Stimulated activated CD4-positive, alpha-beta T cell treated with anti-CD3 and anti-CD28 coated beads, Interleukin-4, amount 100 ng/mL, for 1 hour (primary cell): ENCODE measurements at places on chromosomes 2 and 18.

DNA sequence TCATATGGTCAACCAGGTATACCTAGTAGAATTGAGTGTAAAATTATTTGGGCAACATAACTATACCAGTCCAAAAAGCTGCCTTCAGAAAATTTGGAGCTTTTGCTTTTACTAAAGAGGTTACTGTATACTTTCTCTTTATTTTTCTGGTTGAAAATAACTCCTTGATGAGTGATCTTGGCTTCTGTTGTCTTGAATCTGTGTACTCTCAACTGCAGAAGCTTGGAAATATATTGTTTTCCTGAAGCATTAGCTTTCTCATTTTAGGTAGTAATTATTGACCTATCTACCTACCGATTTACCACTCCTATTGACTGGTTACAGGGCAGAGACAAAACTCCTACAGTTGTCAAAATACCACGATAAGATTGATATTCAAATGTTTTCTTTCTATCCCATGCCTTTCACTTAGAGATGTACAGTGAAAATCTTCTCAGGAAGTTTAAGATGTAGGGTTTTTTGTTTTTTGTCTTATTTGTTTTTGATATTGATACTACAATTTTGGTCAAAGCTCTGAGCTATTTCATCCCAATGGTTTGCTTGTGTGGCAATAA is 35.7 kb upstream of the DLX1 start:
- no peak for DNase-seq

DNA sequence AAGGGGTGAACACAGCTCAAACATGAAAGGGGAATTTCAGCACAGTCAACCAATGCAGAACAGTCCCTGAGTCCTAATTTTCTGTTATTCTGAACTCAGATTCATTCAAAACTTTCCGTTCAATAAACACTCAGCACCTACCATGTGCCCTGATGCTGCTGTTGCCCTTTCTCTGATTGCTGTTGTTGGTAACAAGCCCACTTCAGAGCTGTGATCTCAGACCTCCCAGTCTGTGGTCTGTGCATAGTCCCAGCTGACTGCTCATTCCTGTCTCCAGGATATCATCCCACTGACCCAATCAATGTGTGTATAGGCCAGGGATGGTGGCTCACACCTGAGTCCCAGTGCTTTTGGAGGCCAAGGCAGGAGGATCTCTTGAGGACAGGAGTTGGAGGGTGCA is 82.7 kb upstream of the SLC35G4 start:
- DNase-seq: no peak

DNA sequence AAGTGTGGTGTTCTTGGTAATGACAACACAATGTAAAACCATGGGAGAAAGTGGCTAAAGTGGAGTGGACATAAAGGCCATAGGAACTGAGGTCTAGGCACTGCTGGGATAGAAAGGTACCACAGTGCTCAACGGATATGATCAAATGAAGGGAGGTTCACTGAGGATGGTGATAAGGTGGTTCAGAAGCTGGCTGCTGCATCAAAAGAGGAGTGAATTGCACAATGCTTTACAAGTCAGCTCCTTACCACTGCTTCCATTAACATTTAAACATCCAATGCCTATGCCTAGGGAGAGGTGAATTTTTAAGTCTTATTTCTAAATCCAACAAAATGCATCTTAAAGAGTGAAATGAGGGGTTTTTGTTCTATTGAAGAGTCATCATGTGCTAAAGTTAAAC is 100.1 kb upstream of the ITGB6 start:
- DNase-seq: no peak

DNA sequence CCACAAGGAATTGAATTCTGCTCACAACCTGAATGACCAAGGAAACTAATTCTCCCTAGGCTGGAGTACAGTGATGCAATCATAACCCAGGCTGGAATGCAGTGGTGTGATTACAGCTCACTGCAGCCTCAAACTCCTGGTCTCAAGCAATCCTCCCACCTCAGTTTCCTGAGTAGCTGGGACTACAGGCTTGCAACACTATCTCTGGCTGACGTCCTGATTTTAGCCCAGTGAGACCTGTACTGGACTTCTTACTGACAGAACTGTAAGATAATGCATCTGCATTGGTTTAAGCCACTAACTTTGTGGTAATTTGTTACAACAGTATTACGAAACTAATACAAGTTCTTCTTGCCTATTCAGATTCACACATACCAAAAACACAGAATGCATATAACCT is 9.5 kb upstream of the KDSR start:
- no peak for DNase-seq

DNA sequence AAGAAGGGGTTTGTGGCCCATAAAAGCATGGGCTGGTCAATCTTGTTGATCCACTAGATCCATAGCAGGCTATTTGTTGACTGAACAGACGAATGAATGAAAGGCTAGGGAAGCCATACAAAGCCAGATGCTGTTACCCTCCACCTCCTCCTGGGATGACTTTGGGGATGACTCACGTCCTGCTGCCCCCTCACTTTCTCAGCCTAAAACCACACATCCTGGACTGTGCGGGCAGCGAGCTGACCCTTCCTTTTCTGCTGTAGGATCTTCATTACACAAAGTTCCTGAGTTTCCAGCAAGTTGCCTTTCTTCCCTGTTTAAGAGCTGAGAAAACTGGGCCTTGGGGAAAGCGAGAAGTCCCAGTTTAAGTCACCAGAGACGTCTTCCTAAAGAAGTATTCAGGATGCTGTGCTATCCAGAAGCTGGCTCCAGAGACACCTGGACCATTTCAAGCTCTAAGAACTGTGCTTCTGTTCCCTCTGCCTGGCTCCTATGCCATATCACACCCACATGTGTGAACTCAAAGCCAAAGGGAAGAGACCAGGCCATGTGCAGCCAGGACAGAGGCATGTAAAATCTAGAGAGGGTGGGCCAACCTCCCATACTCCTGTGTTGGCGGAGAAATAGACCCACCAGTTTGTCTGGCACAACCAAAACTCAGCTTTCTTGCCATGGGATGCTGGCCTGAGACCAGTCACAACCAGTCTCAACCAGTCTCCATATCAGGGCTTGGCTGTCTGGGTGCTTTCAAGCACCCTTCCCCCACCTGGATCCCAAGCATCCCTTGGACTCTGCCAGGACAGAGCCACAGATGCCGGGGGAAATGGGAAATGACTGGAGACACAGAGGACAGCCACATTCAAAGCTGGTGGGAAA is 4.7 kb upstream of the SLC20A1 start:
- DNase-seq: no peak

GRCh38 chr2:101041413-101041812 is 39.3 kb downstream of the RPL31 start:
- no peak for DNase-seq

DNA sequence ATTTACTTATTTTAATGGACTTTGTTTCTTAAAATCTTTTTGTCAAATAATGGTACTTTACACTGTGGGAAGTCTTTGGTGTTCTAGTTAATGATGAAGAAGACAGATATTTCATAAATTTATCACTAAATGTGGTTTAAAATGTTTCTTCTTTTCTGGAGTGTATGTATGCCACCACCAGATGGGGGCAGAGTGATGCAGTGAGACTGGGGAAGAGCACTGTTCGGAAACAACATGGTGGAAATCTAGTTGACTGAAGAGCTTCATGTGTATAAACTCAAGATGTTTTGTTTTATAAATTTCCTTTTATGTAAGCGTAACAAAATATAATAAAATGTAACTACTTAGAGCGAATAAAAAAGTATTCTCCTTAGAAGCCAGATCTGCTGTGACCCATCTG is 195.1 kb downstream of the KCNE4 start:
- DNase-seq: no peak

GRCh38 chr18:79962311-79962710 is 2.1 kb upstream of the HSBP1L1 start:
- DNase-seq: no peak

- no peak for DNase-seq
Observed at GRCh38 chr2:225998653-225999052, 599.1 kb downstream of the NYAP2 start.

- DNase-seq: peak; percentile 46
Observed at GRCh38 chr2:190533968-190534309, 583 bp downstream of the NEMP2 start.

DNA sequence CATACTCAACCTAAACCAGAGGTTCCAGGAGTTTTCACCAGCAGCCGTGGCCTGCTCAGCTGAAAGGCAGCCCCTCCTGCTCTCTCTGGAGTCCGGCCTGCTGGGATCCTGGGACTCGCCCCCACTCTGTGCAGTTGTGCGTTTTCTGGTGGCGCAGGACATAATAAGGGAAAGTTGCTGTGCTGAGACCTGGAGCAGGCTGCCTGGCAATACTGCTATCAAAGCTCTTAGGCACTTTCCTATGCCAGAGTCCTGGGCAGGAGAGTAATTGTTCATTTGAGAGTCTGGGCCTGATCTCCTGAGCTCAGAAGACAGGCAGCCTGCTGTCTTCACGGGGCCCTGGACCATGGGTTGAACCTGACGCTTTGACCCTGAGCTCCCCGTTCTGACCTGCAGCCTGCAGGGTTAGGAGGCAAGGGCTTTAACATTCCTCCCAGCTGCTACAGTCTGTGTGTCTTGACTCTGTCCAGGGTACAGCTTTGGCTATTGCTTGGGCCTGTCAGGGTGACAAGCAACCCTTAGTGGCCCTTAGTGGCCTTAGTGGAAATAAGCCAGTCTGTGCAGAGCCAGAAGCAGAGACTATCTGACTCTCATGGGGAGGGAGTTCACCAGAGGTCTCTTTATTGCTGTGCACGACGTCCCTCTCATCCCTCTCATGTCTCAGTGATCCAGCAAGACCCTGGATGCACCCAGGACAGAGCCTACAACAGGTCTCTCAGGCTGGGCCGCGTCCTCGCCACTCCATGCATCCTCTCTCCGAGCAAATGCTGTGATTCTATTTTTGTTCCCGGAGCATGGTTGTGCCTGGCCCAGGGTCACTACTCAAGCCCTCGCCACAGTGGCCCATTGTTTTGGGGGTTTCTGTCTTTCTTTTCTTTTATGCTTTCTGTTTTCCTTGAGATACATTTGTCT is 60.6 kb downstream of the ACKR3 start:
- DNase-seq: no peak

DNA sequence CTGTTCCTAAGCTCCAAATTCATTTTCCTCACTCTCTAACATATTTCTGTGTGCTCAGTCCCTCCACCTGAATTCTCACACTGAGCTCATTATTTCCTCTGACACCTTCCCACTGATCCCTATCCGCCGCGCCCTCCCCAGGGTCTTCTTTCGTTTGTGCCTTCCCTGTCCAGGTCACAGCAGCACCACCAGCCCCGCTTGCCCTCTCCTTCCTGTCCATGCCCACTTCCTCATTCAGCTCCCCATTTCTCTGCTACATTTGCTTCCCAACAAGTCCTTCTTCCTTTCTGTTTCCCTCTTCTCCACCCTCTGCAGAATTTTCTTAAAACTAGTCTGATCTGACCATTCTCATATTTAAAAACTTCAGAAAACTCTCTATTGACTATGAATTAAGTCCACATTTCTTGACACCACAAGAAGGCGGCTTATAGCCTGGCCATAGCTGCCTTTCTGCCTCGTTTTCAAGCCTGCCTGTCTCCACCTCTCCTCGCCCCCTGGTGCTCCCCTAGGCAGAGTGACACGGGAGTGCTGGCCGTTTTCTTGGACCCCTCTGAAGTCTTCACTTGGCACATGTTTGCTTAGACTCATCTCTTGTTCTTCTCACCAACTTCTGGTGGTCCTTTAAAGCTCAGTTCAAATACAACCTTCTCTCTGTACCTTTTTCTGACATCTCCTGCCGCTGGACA is 138.7 kb upstream of the BOD1L2 start:
- DNase-seq: no peak

GRCh38 chr2:201261471-201261870 is 1.1 kb downstream of the CASP8 start:
- DNase-seq: peak; percentile 43

GRCh38 chr2:112220186-112220585 is 34.7 kb downstream of the ZC3H8 start:
- DNase-seq: no peak

DNA sequence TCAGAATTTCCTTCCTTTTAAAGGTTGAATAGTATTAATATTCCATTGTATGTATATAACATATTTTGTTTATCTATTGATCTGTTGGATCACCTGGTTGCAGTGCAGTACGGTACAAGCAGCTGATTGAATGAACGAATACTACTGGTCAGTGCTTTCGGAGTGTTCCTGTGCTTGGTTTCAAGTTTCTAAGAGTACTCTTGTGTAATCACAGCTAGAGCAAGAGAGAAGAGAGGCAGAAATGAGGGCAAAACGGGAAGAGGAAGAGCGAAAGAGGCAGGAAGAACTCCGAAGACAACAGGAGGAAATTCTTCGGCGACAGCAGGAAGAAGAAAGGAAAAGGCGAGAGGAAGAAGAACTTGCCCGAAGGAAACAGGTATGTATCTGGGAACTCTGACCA is 40.3 kb upstream of the KCNJ13 start:
- DNase-seq: no peak

DNA sequence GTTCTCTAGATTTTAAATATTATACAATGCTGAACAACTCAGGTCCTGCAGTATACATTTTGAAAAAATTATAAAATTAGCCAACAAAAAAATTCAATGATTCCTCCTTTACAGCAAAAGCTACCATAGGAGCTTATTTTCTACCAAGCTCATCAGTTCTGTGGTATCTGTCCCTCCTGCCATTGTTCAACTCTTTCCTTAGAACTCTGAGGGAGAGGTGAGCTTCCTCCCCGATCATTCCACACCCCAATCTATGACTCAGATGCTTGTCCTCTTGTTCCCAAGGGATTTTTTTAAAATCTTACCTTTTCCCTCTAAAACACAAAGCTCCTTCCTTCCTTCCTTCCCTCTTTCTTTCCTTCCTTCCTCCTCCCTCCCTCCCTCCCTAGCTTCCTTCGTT is 13.5 kb downstream of the DPP4 start:
- no peak for DNase-seq

- DNase-seq: no peak
Observed at GRCh38 chr2:156818944-156819343, 382.8 kb downstream of the GPD2 start.

DNA sequence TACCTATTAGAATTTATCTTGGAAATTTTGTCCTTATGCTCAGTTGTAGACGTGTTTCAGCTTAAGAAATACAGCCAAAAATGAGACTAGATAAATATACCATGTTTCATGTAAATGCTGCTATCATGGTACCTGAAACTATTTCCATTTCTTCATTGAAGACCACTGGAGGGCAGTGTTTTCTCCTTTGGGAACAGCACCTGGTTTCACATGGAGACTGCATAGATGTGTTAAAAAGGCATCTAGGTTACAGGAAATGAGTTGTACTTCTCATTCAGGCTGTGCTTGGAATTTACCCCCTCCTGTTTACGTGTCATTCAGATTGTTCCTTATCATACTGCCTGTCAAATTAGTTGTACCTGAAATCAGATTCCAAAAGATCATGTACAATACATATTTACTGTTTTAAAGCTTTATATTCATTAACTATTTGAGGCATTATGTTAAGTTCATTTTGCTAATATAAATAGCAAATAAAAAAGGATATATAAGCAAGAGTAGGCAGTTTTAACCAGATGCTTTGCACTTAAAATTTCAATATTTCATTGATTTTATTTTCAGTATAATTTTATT is 57.3 kb upstream of the PSMD14 start:
- no peak for DNase-seq

GRCh38 chr2:16645775-16646559 is 19.7 kb downstream of the CYRIA start:
- DNase-seq: no peak
